ENCODE measurements at places on chromosomes 5 and 9. TPM values are rescaled to one million over a fixed set of nuclear protein-coding genes. Genes with fewer than 3 reads are reported as not detected.

Gene SLC46A2
- total RNA-seq = not detected

Gene FKTN
- total RNA-seq = 32.6 TPM

Gene OLFML2A
- 6.4 TPM for total RNA-seq

Gene TRIP13
- total RNA-seq = 44.4 TPM

Gene RASEF
- 10.4 TPM for total RNA-seq

Gene FOXD4L3
- total RNA-seq = not detected

Gene SLC6A7
- total RNA-seq = not detected

Gene TAF11L5
- not detected for total RNA-seq

- peak; percentile 88 for DNase-seq
Observed at GRCh38 chr5:119743927-119744326, 114.6 kb downstream of the FAM170A start.

GRCh38 chr5:142815469-142815868 is 45.3 kb downstream of the ARHGAP26 start:
- DNase-seq = no peak

GRCh38 chr5:10793785-10794184 is 32.8 kb upstream of the DAP start:
- DNase-seq = no peak

- DNase-seq = peak; percentile 42
Observed at GRCh38 chr9:129867136-129868022, 32.1 kb downstream of the USP20 start.

- no peak for DNase-seq
Observed at GRCh38 chr5:4243479-4244264, 648.0 kb downstream of the IRX1 start.

DNA sequence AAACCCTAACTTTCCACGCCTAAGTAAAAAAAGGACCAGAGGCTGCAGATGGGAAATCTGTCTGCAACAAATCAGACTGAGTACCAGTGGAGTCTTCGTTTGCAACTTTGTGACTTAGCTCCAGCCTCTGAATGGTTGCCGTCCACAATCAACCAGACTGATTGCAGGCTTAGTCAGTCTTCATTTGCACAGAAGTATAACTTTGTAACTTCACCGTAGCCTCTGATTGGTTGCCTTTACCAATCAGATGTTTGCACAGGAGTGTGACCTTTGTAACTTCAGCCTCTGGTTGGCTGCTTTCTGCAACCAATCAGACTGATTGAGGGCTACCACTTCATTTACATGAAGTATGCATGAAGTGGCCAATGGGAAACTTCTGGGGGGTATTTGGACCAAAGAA is 53.7 kb downstream of the TGFBR1 start:
- DNase-seq = no peak

DNA sequence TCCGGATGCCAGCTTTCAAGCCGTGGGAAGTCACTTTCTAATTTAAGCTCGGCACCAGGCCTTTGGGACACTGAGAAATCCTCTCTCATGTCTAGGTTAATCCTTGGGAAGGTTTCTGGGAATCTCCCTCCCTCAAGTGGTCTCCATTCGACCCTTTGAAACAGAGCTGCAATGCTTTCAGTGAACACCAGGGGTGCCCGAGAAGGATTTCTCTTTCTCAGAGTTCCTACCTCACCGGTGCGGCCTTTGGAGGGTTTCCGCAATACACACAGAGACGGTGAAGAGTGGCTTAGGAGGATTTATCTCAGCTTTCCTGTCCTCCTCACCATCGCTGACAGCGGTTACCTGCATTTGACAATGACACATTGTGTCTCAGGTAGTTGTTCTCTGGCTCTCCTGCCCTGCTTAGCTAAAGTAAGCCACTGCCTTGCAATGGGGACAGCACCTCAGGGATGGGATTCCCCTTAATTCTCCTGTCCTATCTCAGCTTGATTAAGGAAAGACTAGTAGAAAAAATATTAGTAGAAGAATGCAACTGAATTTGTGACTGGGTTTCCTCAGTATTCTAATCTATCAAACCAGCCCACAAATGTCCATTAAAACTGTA is 180.6 kb downstream of the GABRG2 start:
- DNase-seq = peak; percentile 91

GRCh38 chr5:10329820-10330481 is 22.2 kb upstream of the CMBL start:
- no peak for DNase-seq

- DNase-seq = peak; percentile 48
Observed at GRCh38 chr9:113454914-113455761, 8.4 kb upstream of the RGS3 start.

GRCh38 chr5:132368186-132368585 is 1.3 kb upstream of the SLC22A5 start:
- no peak for DNase-seq

- DNase-seq = no peak
Observed at GRCh38 chr5:84433461-84433860, 48.8 kb upstream of the EDIL3 start.

DNA sequence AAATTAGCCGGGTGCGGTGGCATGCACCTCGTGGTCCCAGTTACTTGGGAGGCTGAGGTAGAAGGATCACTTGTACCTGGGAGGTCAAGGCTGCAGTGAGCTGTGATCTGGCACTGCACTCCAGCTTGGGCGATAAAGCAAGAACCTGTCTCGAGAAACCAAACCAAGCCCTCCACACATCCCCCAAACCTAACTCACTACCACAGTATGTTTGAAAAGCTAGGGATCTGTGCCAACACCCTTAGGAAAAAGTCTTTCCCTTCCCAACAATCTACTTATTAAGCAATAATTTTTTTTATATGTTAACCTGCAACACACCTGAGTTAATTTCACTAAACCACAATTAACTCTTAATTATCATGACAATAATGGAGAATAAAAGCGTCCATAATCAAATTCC is 2.2 kb downstream of the UBTD2 start:
- DNase-seq = no peak
